ENCODE measurements at places on chromosomes 3 and 15. TPM values are rescaled to one million over a fixed set of nuclear protein-coding genes. Genes with fewer than 3 reads are reported as not detected.
A peak's percentile ranks its signal among the peaks of the same experiment; 100 is the strongest.

The TNFSF10 gene
- total RNA-seq: 15.7 TPM

DNA sequence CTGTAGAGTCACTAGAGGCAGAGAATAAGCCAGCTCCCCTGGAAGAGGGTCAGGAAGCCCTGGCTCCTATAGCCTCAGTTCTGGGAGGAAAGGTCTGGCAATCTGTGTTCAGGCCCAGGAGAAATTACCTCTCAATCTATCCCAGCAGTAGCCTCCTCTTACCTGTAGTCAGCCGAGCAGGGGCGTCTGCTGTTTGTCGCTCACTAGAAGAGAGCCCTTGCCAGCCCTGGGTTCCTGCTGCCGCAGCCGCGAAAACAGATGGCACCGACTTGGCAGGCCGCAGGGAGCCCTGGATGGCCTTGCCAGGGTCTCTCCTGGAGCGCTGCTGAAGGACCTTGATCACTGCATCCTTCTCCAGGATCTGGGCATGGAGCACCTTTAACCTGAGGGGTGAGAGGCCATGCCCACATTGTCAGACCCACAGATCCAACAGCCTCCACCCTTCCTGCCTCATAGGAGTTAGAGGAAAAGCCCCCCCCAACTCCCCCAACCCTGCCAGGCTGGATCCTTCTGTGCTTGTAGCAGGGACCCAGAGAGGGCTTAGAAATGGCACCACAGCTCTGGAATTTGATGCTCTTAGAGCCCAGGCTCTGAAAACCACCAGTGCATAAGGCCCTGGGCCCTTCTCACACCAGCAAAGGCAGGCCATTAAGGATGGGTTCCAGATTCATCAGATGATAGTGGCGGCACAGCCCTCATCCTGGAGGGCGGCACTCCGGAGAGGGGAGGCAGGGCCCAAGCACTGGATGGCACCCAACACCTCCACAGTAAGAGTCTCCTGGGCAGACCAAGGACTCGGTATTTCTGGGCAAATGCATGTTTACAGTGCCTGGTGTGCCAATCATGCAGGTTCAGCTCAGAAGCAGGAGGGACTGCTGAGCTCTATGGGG lies 14.9 kb downstream of the AMOTL2 start:
- DNase-seq: no peak

DNA sequence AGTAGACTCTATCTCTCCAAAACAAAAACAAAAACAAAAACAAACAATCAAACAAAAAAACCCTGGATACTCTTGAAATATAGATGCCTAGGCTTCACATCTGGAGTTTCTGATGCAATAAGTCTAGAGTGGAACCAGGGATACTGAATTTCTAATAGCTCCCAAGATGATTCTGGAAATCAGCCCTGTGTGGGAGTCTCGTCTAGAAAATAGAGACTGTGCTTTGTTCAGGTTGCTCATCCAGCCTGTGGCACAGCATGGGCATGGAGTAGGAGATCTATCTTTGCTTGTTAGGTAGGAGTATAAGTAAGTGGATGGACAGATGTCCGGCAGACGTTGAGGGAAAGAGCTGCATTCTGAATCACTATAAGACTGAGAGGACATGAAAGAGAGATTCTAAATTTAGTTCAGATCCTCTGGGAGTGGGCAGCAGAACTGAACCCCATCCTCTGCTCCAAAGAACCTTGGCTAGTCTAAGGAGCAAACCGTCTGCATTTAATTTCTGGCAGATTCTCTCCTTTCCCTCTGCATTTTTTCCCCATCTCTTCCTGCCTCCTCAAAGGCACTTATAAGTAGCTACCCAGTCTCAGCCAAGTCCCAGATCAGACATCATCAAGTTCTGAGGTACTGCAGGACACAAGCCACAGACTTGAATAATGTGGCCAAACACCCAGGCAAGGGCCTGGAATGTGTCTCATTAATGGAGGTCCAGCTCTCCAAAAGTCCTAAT lies 92.6 kb upstream of the STRIT1 start:
- DNase-seq: no peak

The PLA2G4D gene
- total RNA-seq: not detected

DNA sequence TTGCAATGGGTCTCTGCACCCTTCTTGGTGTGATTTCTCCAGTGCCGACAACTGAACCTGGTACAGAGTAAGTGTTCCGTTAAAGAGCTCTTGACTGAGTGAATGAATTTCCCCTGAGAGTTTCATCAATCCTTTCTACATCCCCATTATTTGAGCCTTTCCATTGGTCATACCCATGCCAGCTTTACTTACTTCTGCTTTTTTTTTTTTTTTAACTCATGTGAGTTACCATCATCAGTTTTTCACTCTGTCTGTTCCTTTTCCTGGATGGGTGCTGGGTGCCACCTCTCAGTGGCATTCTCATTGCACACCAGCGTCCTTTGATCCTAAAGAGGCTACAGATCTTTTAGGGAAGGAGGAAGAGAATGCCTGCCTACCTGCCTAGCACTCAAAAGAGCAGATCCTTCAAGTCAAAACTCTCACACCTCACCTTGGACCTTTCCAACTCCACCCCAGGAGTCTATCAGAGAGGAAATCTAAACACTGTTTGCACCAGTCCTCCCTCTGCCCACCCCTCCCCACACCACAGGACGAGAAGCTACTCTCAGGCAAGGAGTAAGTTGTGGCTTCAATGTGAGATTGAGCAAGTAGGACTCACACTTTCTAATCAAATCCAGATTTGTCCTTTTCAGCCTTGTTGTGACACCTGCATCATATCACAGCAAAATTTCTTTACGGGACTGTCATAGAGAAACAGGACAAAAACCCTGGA lies 13.1 kb upstream of the USP3 start:
- no peak for DNase-seq

DNA sequence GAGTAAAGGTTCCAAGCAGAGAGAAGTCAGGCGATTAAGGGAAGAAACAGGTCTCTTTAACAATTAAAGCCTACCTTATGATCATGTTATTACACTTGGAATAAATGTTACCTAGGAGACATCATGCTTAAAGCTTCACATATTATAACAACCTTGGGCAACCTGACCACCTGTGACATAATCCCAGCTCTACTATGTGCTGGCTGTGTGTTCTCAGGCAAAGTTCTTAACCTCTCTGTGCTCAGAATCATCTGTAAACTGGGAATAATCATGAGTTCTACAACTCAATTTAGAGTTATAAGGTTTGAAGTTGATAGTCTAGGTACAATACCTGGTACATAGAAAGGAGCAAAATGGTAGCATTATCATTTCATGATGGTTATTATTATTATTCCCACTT lies 159.3 kb downstream of the MAGI1 start:
- DNase-seq: no peak

GRCh38 chr15:80512726-80513660 lies 108.8 kb downstream of the ARNT2 start:
- no peak for DNase-seq

DNA sequence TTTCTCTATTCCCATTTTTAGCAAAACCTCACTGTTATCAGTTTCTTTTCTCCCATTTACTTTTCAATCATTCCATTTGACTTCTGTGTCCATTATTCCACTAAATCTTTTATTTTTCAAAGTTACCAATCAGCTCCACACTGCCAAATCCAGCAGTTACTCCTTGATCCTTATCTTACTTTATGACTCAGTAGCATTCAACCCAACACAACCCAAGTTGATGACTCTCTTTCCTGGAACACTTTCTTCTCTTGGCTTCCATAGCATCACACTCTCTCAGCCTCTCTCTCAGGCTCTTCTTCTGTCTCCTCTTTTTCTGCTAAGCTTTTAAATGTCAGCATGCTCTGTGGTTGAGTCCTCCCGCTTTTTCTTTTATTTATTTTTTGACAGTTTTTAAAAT lies 36.3 kb downstream of the RASGRP1 start:
- no peak for DNase-seq

GRCh38 chr3:13078163-13078905 lies 5.1 kb upstream of the IQSEC1 start:
- DNase-seq: no peak

- no peak for DNase-seq
These were observed 43.2 kb downstream of the MAP2K5 start for GRCh38 chr15:67585681-67586080.

DNA sequence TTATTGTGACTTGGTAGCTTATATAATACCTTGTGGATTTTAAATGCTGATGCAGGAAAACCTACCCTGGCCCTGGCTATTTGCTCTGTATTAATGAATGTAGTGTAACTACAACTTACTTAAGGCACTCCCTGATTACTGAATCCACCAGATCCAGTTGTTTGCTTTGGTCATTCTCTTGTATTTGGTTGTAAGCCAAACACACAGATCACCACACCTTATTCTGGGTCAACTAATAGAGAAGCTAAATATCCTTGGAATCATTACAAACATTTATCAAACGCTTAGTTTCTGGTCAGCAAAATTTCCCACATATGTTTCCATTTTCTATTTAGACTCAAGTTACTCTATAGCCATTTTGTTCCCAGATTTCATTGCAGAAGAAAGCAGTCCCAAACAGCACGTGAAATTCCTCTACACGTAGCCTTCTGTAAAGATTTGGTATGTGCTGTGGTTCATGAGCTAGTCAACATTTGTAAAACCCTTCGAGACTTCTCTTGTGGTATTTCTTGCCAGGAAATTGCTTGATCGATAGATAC lies 322.6 kb downstream of the MEX3B start:
- no peak for DNase-seq

DNA sequence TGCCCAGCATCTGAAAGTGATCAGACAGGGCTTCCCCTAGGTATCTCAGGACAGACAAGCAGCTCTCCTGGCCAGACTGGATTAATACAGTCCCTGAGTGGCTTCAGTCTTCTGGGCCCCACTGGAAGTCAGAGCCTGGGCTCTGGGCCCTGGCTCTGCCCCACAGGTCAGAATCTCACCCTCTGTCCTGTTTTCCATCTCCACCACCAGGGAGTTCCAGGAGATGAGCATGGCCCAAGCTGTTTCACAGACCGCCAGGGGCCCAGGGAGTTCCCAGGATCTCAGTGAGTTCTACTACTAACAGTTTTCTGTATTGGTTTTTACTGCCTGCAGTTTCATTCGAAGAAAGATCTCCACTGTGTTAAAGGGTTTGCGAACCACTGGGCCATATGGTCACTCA lies 131.5 kb downstream of the MEX3B start:
- DNase-seq: no peak

GRCh38 chr3:151923901-151924300 lies 50.5 kb downstream of the SUCNR1 start:
- DNase-seq: no peak

GRCh38 chr3:168026764-168027163 lies 69.0 kb downstream of the GOLIM4 start:
- DNase-seq: no peak

DNA sequence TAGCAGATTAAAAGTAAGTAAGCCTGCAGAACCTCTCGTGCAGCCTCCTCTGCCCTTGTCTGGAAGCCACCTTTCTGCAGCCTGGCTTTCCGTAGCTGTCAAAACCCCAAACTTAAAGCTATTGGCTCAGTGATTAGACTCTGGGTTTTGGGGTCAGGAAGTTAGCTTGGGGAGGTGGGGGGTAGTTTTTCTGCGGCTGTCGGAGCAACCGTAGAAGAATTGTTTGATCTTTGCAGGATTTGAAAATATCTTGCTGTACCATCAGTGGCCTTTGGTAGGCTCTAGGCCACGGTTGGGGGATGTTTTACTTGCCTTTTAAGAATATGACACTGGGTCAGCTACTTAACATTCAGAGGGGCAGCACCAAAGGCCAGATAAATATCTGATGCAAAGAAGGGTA lies 88.4 kb upstream of the RASGRP1 start:
- DNase-seq: no peak

The SENP7 gene
- 10.3 TPM for total RNA-seq

- no peak for DNase-seq
These were observed 32.6 kb downstream of the ITGA11 start for GRCh38 chr15:68399096-68400065.

The CFAP100 gene
- not detected for total RNA-seq

The AP3B2 gene
- total RNA-seq: 0.54 TPM

GRCh38 chr3:143360244-143360643 lies 240.7 kb downstream of the CHST2 start:
- DNase-seq: no peak

DNA sequence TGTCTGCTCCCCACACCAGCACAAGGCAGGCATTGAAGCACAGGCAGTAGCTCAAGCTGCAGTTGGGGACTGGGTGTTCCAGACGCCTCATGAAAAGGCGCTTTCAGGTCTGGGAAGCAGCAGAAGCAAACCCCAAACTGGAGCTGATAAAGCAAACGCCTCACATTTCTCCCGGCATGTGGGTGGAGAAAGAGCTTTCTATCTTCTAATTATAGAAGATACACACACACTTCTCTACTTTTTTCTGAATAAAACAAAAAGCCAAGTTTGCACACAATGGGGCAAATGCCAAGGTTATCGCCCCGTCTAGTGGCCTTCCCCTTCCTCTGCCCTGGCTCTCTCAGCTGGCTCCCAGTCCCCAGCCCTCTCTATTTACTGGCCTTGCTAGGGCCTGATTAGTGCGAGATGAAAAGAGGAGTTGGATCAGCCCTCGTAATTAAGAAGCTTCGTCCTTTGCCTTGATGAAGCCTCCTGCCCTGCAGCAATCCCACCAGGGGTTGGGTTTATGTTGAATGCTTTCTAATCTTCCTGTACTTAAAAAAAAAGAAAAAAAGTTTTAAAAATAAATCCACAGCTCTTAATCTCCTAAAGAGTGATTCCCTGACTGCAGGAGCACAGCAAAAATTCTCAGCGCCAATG lies 120.2 kb downstream of the MEGF11 start:
- peak; percentile 48 for DNase-seq

The ATP13A5 gene
- total RNA-seq: not detected

The FGF12 gene
- total RNA-seq: 340 TPM

DNA sequence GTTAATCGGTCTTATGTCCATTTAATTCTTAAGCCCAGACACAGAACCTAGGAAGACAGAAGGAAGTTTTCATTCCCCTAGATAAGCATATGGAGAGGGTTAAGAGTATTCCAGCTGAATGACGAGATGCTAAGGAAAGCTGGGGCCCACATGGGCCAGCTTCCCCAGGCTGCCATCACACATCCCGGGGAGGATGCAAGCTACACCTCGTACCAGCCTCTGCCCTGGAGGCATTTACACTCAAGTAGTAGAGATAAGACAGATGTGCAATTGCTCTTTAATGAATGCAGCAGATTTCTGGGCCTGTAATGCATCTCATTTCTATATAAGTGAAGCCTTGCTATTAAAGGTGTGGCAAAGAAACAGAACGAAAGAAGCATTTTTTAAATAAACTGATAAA lies 144.5 kb downstream of the MEX3B start:
- DNase-seq: no peak

DNA sequence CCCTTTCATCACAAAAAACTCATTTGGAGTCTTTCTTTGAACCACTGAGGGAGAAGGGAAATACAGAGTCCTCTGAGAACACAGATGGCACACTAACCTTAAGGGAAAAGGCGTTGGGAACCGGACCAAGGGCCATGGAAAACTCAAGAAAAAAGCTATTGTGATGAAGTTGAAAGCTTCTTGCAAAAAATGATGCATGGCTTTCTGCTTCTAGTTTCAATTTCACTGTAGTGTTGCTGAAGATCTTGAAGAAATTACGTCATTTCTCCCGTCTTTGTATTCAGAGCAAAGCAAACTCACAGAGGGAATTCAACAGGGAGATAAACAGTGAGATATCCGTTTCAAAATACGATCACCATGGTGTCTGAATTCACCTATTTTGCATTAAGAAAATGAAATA lies 642.3 kb upstream of the ADAMTS9 start:
- DNase-seq: no peak

The TGFBR2 gene
- total RNA-seq: 186 TPM

- DNase-seq: no peak
These were observed 35.2 kb upstream of the SLC24A5 start for GRCh38 chr15:48085591-48085930.

Data from Right ventricle myocardium inferior (tissue), 1 donor.